ENCODE measurements at places on chromosomes 2 and 18. TPM values are rescaled to one million over a fixed set of nuclear protein-coding genes. Genes with fewer than 3 reads are reported as not detected.

The DLX2 gene
- not detected for total RNA-seq

The ANKRD30B gene
- total RNA-seq = not detected

The MEMO1 gene
- total RNA-seq = 31.5 TPM

The COLEC12 gene
- total RNA-seq = 1.9 TPM

The ALK gene
- 0.19 TPM for total RNA-seq

The KIF1A gene
- 4.3 TPM for total RNA-seq

The HOXD1 gene
- 4.0 TPM for total RNA-seq

The HOXD8 gene
- 4.6 TPM for total RNA-seq

The VAMP8 gene
- total RNA-seq = 185 TPM

The SLC11A1 gene
- total RNA-seq = 1.8 TPM

The CDC42EP3 gene
- total RNA-seq = 37.3 TPM

The IGFBP5 gene
- 68.2 TPM for total RNA-seq

Measured in colonic mucosa (tissue), 4 donors.